ENCODE measurements at places on chromosomes 2 and 18.

DNA sequence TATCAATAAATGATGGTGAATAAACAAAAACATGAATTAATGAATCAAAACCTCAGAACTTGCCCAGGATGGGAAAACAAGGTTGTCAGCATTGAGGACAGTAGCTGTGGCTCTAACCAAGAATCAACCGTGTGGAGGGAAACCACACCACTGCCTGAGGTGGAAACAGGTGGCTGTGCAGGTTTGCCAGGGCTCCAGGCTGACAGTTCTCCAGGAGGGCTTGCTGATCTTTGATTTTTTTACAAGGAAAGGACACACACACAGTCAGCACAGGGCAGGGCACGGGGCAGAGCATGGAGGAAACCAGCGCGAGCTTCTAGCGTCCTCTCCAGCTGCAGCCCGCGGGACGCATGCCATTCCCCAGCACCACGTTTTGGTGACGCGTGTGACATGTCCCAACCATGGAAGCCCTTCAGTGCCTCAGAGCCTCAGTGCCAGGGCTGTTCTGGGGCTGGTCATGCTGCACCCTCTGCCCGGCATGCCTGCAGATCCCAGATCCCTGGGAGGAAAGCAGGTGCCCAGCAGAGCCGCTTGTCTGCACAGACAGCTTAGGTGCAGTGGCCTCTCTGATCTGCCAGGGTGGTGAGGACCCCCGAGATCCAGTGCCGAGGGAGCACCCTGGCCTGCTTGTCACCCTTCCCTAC is 15.8 kb upstream of the AGXT start:
- no peaks in the 10 kb centered on the region for H3K27me3 ChIP-seq
- no peak for DNase-seq
- H3K27ac ChIP-seq: no peak overlapping the region
- no peaks in the 10 kb centered on the region for H3K36me3 ChIP-seq

DNA sequence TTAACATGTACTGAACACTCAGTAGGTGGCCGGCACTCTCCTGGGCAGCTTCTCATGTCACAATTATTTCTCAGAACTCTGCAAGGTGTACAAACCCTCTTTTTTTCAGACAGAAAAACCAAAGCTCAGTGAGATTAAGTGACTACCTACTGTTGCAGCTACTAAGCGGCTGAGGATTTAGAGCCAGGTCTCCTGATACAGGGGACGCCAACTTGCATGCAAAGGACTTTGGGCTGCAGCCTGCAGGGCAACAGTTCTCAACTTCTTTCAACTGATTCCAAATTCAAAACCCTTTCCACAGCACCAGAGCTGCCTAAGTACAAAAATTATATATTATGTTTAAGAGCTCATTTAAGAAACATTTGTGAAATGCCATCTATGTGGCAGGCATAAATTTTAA is 177.6 kb downstream of the SUCLG1 start:
- H3K27me3 ChIP-seq: peaks cover 18% of the 10 kb centered on the region
- no peak overlapping the region for H3K27ac ChIP-seq
- H3K4me1 ChIP-seq: peaks cover 13% of the 10 kb centered on the region
- DNase-seq: no peak

DNA sequence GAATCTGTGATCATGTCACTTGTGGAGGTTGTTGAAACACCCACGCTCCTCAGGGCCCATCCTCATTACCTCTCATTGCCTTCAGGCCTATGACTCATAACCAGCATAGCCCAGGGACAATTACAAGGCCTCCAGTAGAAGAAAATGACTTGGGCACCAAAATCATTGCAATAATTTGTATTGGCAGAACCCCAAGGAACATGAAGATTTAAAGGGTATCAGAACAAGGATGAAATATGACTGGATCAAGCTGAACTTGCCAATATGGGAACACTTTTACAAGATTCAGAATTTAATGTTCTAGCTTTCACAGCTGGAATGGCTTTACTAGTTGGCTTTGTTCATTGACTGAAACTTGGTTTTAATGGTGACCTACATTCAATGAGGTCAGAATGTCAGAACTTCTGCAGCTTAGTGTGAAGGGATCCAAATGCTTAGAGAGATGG is 156.4 kb downstream of the COPS8 start:
- H3K4me3 ChIP-seq: no peak overlapping the region
- no peaks in the 10 kb centered on the region for H3K4me1 ChIP-seq
- H3K36me3 ChIP-seq: no peaks in the 10 kb centered on the region
- H3K27me3 ChIP-seq: peaks cover 8% of the 10 kb centered on the region
- DNase-seq: no peak

DNA sequence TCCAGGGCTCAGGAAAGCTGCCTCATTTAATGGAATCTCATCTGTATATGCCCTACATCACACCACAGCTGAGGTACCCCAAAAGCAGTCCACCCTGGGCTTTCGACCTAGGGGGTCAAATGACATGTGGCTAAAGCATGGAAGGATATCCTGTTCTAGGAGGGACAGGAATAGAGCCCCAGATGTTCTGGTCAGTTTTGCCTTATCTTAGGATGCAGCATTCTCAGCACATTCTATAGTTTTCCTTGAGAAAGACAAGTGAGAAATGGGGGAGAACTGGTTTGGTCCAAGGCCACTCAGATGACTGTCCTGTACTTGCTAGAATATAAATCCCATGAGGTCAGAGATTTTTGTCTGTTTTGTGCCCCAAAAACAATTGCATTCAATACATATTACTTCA is 688.0 kb upstream of the ZEB2 start:
- DNase-seq: no peak
- H3K27me3 ChIP-seq: no peaks in the 10 kb centered on the region
- no peak overlapping the region for H3K4me3 ChIP-seq
- H3K4me1 ChIP-seq: no peaks in the 10 kb centered on the region

DNA sequence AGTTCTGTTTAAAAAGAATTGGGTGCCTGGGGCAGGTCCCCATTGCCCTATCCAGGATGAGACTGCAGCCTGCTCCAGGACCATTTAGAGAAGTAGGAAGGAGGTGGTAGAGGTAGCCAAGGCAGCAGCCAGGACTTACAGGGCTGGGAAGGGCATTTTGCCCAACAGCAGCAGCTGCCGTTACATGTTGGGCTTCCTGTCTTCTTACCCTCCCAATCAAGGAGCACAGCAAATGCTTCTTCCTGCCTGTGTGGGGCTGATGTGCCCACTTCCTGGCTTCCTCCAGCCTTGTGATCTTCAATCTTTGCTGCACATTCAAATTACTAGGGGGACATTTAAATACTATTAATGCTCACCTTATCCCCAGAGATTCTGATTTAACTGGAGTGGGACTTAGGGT is 112.0 kb downstream of the QPCT start:
- peaks cover 16% of the 10 kb centered on the region for H3K4me1 ChIP-seq
- no peak for DNase-seq
- H3K4me3 ChIP-seq: no peak overlapping the region
- peaks cover 3% of the 10 kb centered on the region for H3K36me3 ChIP-seq
- no peaks in the 10 kb centered on the region for H3K27me3 ChIP-seq

DNA sequence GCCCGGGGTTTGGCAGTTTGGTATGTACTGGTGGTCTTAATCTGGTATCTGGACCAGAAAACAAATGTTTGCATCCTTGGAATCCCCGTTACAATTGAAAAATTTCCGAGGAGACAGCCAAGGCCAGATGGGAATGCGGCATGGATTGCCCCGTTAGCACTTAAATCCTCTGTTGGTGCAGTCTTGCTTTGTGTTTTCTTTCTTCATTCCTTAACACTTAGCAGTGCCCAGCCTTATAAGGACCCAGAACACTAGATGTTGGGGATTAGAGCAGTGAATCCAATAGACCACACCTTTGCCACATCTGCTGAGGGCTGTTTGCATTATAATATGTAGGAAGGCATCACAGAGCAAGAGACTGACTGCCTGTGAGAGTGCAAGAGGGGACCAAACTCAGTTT is 12.8 kb upstream of the ZNF532 start:
- no peaks in the 10 kb centered on the region for H3K4me1 ChIP-seq
- H3K36me3 ChIP-seq: no peaks in the 10 kb centered on the region
- H3K27me3 ChIP-seq: peaks cover 22% of the 10 kb centered on the region
- DNase-seq: no peak

GRCh38 chr2:142033393-142033792 is 97.4 kb downstream of the LRP1B start:
- H3K27me3 ChIP-seq: no peaks in the 10 kb centered on the region
- no peak overlapping the region for H3K27ac ChIP-seq
- H3K4me1 ChIP-seq: no peaks in the 10 kb centered on the region
- no peaks in the 10 kb centered on the region for H3K36me3 ChIP-seq
- no peak overlapping the region for H3K4me3 ChIP-seq

- no peaks in the 10 kb centered on the region for H3K36me3 ChIP-seq
- DNase-seq: no peak
- no peak overlapping the region for H3K4me3 ChIP-seq
- no peak overlapping the region for H3K27ac ChIP-seq
These were observed 4.5 kb upstream of the CTIF start for GRCh38 chr18:48534364-48534763.

DNA sequence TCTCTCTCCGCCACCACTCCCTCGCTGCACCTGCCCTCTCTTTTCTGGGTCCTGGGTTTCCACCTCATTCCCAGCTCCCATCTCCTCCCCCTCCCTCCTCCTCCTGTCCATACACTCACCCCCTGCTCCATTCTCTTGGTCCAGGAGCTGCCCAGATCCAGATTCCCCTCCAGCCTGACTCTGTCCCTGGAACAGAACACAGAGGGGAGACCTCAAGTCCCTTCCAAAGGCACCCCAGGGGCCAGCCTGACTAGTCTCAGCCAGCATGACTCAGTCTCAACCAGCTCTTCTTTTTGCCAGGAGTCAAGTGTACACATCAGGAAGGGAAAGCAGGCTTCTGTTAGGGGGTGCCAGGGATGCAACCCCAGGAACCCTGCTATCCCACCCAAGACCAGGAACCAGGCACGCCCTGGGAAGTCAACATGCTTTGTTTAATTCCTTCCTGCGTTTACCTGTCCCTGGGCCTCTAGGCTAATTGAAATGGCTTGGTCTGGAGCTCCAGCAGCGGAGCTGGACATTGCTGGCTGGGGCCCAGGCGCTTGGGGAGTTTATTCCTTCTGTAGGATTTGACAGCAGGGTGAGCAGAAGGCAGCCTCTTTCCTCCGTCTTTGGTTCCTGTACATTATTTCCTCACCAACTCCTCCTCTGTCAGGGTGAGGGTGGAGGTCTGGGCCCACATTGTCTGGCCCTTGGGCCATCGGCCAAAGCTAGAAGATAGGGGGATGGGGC is 28.4 kb upstream of the SELENOI start:
- DNase-seq: no peak
- no peaks in the 10 kb centered on the region for H3K36me3 ChIP-seq
- no peak overlapping the region for H3K4me3 ChIP-seq
- H3K4me1 ChIP-seq: no peaks in the 10 kb centered on the region
- H3K27me3 ChIP-seq: peaks cover 3% of the 10 kb centered on the region

GRCh38 chr2:216366777-216367471 is 5.4 kb downstream of the MARCHF4 start:
- no peak overlapping the region for H3K4me3 ChIP-seq
- no peak for DNase-seq
- no peak overlapping the region for H3K27ac ChIP-seq
- H3K4me1 ChIP-seq: peaks cover 5% of the 10 kb centered on the region
- H3K36me3 ChIP-seq: no peaks in the 10 kb centered on the region
- H3K27me3 ChIP-seq: peaks cover 70% of the 10 kb centered on the region

Measured in activated T-helper 2 cell treated with anti-CD3 and anti-CD28 coated beads, Interferon-gamma antibody, Interleukin-2, Interleukin-4, amounts not matched to agents 10 μg/mL and 5 μg/mL and 100 μg/mL, durations not matched to agents 14 hours and 24 hours and 36 hours (primary cell).